GM04504 (cell line): ENCODE measurements at places on chromosomes 2 and 18.

GRCh38 chr18:62324181-62324828, 805 bp upstream of the TNFRSF11A start:
- no peak for DNase-seq

DNA sequence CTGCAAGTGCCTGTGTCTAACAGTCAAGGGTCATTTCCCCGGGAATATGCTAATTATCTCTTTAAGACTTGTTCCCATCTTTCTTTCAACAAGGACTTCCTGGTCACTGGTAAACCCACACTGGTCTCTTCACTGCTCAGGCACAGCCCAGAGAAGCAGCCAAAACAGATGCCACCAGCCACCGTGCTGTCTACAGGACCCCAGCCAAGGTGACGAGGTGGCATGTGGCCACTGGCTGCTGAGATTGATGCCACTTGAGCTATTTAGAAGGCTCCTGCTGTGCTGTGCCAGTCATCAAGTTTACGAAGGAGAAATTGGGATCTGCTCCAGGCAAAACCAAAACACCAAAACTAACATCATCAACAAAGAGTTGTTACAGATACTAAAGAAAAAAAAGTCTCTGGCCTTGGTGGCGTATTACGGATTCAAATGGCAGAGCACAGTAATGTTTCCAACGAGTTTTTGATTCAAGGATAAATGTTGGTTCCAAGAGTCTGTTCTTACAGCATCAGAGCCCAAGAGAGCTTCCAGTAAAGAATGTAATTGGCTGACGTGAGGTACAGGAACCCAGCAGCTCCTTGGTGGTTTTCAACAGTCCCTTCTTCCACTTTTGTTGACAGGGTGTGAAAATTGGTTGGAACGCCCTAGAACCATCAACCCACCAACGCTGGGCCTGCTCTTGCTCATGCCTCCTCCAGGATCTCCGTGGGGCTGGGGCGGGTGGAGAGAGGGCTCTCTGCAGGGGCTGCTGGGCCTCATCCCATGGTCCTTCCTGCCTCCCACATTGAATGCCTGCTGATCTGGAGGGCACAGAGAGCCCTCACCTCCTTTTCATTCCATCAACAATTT, 63.7 kb upstream of the ZCCHC2 start:
- DNase-seq: no peak

GRCh38 chr2:176961775-176962619, 250.6 kb upstream of the HNRNPA3 start:
- no peak for DNase-seq

GRCh38 chr2:19801367-19802080, 100.3 kb downstream of the TTC32 start:
- DNase-seq: peak; percentile 93

DNA sequence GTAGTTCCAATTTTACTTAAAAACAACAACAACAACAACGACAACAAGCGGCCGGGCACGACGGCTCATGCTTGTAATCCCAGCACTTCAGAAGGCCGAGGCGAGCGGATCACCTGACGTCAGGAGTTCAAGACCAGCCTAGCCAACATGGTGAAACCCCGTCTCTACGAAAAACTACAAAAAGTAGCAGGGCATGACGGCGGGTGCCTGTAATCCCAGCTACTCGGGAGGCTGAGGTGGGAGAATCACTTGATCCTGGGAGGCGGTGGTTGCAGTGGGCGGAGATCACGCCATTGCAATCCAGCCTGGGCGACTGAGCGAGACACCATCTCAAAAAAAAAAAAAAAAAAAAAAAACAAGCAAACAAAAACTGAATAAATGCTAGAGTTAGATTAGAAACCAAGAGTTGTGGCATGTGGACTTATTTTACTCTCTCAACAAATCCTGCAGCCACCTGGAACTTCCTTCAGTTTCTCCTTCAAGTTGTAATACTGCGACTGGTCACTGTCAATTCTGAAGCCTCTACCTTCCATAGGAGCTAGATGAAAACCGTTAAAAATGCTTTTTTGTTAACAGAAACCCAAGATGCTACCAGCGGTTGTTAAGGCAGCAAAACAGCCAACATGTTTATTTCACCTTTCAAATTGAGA, 1.3 kb downstream of the ATP5F1A start:
- DNase-seq: no peak

DNA sequence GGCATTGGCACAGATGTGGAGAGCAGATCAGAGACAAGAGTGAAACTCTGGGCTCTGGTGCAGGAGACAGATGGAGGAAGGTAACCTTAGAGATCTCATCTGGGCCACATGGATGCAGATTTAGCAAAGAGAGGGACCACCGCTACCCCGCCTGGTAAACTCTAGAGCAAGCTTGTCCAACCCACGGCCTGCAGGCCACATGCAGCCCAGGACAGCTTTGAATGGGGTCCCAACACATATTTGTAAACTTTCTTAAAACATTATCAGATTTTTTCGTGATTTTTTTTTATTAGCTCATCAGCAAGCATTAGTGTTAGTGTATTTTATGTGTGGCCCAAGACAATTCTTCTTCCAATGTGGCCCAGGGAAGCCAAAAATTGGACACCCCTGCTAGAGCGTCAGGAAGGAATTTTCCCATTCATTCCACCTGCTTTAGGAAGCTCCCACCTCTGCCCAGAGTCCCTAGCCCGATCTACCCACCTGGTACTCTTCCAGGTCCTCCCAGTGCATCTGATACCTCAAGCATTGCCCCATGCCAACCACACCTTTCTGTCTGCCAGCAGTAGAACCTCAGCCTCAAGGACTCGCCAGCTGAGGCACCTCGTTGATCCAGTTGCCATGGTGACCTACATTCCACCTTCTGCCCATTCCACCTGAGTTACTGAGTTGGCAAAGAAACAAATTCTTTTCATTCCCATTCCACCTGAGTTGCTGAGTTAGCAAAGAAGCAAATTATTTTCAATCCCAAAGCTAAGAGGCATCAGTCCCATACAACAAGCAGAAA, at the start of gene CIB4:
Gene CIB4 (minus strand): TSS at position 586 of the 784 bp plus-strand sequence. CDS start 52 bp downstream, at position 534.
- DNase-seq: no peak

DNA sequence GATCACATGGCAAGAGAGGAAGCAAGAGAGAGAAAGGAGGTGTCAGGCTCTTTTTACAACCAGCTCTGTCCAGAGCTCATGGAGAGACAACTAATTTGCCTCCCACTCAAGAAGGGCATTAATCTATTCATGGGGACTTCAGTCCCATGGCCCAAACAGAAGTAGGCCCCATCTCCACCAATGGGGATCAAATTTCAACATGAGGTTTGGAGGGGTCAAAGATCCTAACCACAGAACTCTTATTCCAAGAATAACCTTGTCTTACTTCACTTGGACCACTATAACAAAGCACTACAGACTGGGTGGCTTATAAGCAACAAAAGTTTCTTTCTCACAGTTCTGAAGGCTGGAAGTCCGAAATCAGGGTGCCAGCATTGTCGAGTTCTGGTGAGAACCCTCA, 31.8 kb downstream of the GRB14 start:
- DNase-seq: no peak

GRCh38 chr2:240915526-240916341, 9.6 kb downstream of the CROCC2 start:
- DNase-seq: no peak

GRCh38 chr2:191832668-191833067, 14.2 kb downstream of the CAVIN2 start:
- DNase-seq: no peak

DNA sequence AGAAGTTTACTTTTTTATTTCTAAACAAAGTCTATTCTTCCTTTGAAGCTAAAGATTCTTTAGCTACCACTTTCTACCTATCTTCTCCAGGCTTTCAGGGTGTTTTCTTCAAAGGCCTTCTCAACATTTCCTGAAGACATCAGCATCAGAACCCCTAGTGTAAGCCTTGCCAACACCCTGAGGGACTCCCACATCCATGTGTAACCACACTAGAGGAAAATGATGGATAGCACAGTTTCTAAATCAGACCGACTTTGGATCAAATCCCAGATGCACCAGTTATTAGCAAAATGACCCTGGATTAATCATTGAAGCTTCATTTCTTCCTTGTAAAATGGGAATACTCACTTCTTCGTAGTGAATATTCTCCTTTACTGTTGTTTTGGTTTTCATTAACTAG, 4.7 kb upstream of the TTN start:
- no peak for DNase-seq

GRCh38 chr2:235051436-235052260, 99.8 kb downstream of the SH3BP4 start:
- DNase-seq: peak; percentile 26

DNA sequence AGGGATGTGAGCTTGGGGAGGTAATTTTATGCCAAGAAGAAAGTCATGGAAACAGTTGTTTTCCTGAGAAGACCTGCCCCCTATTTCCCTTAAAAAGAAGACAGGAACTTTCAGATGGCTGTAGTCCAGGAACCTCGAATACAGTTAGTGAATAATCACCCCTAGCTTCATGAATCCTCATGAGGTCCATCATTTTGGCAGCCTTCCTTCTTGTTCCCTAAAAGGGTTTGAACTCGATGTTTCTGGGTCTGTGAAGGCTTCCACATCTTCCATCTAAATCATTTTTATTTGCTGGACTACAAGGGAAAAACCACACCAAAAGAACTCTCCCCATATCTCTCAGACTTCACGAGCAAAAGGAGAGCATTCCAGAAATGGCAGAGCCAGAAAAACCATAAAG, 290.8 kb downstream of the SLC4A3 start:
- no peak for DNase-seq

- no peak for DNase-seq
These were observed 124.5 kb downstream of the CCDC102B start for GRCh38 chr18:68922392-68922791.
